ENCODE measurements at places on chromosomes 7 and 10.

DNA sequence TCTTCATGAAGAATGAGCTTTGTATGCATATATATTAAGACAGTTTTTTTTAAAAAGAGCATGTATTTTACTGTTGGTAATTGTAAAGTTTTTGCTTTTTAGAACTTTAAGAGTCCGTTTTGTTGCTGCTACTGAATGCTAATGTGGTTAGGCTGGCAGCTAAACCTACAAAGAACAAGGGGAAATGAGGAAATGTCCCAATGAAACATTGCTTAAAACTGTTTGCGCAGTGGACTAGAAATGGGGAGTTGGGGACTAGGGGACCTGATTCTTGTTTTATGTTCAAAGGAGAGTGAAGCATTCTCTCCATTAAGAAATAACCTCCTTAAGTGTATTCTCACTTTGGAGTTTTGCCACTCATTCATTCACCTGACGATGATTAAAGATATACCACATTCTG is 5.7 kb downstream of the NRF1 start:
- no peak for DNase-seq

DNA sequence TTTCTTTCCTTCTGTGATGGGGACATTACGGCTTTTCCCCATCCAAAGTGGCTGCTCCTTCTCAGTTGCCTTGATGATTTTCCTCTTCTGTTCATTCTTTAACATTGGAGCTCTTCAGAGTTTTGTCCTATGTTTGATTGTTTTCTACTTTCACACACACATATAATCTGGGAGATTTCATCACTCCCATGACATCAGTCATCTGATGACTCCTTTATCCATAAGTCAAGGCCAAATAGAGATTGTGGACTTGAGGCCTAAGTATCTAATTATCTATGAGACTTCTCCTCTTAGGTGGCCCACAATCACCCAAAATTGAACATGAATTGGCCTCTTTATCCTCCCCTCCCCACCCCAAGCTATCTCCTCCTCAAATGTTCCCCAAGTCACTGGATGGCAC is 5.3 kb upstream of the COL1A2 start:
- no peak for DNase-seq

DNA sequence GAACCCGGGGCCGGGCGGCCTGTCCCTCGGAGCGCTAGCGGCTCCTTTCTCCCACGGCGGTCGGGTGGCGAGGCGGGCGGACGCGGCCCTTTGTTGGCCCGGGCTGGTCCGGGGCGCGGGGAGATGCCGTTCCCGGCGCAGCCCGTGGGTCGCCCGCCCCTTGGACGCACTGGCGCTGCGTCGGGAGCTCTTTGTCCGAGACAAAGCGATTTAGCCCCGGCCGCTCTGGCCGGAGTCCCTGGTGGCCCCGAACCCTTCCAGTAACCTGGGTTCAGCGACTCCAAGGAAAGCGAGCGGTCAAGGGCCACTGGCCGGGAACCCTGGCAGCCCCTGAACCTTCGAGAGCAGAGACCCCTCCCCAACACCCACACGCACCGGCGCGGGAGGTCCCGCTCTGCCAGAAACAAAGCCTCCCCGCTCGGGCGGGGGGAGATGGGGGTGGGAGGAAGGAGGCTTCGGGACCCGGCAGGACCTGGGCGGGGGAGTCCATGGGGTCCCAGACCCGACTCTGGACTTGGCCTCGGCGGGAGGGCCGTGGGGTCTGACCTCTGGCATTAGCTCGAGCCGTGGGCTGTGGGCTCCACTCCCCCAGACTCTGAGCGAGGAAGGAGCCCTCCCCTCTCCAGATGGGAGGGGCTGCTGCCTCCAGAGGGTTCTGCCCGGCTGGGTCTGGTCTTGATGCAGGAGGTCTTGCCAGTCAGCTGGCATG is 836 bp downstream of the DPYSL4 start:
- DNase-seq = no peak

DNA sequence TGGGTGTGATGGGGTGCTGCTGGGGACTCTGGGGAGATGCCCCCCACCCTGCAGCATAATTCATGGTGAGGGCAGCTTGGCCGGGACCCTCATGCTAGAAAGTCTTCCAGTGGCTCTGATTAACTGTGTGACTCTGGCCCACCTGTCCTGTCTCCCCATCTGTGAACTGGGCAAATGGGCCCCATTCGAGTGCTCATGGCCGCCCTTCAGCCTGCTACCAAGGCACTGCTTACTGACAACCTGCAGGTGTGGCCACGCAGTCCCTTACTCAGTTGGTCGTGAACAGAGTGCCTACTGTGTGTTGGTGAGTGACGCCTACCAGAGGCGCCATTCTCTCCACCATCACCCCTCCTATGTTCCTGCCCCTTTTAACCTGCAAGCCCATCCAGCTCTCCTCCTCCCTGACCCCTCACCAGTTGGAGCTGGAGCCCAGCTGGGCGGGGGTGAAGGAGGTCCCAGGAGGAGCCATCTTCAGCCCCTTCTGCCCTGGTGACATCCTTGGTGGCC is 109.4 kb downstream of the ZMIZ1 start:
- DNase-seq = no peak

DNA sequence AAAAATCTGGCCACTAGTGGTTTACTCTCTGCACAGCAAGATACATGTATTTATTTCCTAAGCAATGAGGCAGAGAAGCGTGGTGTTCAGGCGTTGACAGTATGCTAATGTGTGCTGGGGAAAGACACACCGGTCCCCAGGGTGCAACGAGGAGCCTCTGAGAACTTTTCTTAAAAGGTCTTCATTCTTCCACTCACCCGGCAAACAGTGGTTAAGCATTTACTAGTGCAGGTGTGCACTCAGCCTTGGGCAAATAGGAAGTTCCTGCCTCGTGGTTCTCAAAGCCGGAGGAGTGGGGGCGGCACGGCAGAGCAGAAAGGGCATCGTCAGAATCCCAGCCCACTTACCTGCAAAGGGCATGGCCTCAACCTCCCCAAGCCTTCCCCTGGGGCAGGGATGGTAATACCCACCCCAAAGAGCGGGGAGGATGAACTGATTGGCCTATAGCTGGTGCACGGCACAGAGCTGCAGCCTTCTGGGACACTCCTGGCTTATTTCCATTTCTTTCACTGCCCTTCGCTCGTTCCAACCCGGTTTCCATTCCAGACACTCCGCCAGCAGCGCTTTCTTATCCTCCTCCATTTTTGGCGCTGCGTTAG is 184.3 kb upstream of the CTBP2 start:
- no peak for DNase-seq

- no peak for DNase-seq
These were observed at the start of gene RELN for GRCh38 chr7:103989200-103989784. Gene RELN (minus strand): TSS chr7:103989658. CDS start chr7:103989356, 302 bp downstream.

DNA sequence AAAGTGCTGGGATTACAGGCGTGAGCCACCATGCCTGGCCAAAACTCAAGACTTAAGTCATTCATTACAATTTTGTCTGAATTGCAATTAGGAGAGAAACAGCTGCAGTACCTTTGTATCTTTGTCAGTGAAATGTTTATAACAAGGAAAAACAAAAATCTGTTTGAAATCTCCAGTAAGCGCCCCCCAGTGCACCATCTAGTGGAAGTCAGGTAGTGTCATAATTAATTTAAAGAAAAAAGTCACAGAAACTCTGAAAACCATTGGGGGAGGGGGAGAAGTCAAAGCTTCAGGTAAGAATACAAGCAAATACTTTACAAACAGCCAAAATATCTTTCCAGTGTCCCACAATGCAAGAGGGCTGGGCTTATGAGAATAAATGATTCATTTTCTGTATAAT is 2.8 kb downstream of the MPP7 start:
- DNase-seq = no peak

DNA sequence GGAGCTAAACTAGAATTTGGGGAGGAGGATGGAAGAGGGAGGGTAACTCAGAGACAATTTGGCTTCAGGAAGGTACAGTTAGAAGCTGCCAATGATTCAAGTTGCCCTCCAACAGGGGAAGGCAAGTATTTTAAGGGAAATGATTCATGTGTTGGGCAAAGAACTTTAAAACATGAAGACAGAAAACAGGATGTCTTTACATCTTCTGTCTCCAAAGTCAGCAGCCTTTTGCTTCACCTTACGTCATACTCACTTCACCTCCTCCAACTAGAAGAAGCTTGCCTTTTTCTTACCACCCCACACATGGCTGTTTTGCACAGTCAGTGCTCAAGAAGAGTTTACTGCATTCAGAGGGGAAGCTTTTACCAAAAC is 36.1 kb downstream of the PPP1R3C start:
- no peak for DNase-seq

DNA sequence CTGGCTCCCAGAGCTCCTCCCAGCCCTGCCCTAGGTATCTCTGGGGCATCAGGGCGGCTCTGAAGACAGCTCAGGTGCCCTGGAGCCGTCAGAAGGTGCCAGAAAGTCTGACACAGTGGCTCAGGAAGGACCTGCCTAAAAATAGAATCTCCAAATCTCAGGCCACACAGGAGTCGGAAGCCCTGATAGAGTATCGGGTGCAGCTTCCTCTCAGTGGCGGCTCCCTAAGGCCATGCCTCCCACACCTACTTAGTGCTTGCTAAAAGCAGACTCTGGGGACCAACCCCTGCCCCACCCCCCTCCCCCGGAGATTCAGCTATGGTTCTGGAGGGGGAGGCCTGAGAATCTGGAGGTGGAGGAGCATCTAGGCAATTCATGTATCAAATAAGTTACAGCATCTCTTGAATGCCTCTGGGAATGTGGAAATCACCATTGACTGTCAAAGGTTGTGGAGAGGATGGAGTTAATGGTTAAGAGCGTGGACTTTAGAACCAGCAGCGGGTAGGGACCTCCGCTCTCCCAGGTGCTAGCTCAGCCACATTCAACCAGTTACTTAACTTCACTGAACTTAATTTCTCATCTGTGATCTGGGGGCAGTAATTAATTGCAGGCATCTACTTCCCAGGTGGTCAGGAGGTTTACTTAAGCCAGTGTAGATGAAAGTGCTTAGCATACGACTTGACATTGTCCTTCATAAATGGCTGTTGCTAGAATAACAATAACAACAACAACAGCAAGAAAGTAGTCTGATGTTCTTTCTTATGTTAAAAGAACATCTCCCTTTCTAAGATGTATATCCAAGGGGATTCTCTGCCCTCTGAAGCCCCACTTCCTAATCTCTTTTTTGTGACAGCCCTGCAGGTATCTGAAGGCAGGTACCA is 38.6 kb upstream of the MXI1 start:
- DNase-seq = no peak

GRCh38 chr10:29761916-29762315 is 127.1 kb upstream of the SVIL start:
- no peak for DNase-seq

GRCh38 chr10:90871279-90871765 is 452 bp upstream of the RPP30 start:
- DNase-seq = peak; percentile 15

DNA sequence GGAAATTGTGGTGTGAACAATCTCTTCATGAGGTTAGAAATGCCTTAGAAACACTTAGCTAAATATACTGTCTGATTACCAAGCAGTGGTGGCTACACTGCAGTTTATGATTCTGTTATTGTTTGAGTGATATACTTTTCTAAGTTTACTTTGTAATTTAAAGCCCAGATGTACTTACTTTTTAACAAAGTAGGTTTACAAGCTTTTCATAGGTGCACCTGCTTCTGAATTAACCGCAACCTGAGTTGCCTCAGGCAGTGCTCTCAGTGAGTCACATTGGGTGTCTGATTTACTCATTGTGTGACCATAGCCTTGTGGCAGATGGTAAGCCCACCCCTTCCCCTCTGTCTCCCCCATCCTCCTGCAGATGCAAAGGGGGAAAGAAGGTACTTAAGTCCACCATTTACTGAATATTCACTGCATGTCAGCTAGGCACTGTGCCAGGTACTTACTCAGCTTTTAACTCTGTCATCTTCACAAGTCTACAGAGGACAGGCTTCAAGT is 9.0 kb downstream of the MTURN start:
- DNase-seq = no peak

GRCh38 chr7:15972862-15973275 is 286.4 kb upstream of the MEOX2 start:
- DNase-seq = no peak

GRCh38 chr10:132136689-132137088 is 50.1 kb upstream of the DPYSL4 start:
- no peak for DNase-seq

- no peak for DNase-seq
These were observed 102.1 kb downstream of the RTKN2 start for GRCh38 chr10:62166331-62167131.

- DNase-seq = no peak
These were observed 25.9 kb downstream of the TBXAS1 start for GRCh38 chr7:139854803-139855497.

DNA sequence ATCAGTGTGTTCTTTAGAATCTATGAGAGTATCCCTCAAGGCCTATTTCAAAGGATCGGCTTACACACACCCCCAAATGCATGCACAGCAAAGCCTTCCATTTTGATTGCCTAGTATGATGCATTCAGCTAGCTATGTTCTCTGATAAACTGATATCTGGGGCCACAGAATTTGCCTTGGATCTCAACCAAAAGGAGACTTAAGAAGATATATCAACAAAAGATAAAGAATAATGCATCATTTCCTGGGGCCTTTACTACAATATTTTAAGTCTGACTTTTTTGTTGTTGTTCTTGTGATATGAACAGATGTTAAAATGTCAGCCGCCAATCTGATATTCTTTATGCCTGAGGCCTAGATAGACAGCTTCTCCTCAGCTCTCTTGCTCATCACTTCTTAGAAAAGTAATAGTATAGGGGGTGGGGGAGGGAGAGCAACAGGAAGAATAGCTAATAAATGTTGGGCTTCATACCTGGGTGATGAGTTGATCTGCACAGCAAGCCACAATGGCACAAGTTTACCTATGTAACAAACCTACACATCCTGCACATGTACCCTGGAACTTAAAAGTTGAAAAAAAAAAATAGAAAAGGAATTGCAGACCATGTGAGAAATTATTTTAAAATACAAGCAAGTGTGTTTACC is 792.9 kb upstream of the GHITM start:
- DNase-seq = no peak

GRCh38 chr10:103544657-103545310 is 51.3 kb downstream of the NEURL1 start:
- no peak for DNase-seq

- DNase-seq = no peak
These were observed 655 bp downstream of the KLHL7 start for GRCh38 chr7:23106057-23106822.

GRCh38 chr7:8260871-8261694 is 884 bp downstream of the ICA1 start:
- DNase-seq = no peak

- DNase-seq = no peak
These were observed 66.1 kb upstream of the AOAH start for GRCh38 chr7:36790311-36790787.

- no peak for DNase-seq
These were observed 83.7 kb downstream of the KIF20B start for GRCh38 chr10:89785095-89785494.

- no peak for DNase-seq
These were observed 130.3 kb upstream of the MINDY3 start for GRCh38 chr10:15990535-15991129.

- DNase-seq = no peak
These were observed 161.4 kb downstream of the ELMO1 start for GRCh38 chr7:37287131-37287855.

GRCh38 chr10:21292763-21293517 is 232.5 kb downstream of the SKIDA1 start:
- no peak for DNase-seq

DNA sequence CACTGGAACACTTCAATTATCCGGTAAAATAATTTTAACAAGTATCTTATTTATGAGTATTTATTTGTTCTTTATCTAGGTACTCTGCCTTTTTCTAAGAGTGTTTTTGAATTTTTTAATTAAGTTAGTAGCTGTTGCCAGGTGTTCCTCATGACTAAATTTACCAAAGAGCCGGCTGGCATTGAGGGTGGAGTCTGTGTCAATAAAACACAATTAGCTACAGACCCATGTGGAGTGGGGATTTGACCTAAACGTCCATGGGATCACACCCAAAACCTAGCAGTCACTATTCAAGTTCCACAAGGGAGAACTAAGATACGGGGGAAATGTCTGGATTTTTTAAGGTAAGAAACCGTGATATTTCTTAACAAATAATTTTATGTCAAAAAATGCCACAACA is 9.8 kb downstream of the SLC16A12 start:
- no peak for DNase-seq

Data from cerebellar nuclear complex (tissue), 1 donor.